ENCODE measurements at places on chromosomes 13 and 19.

- peaks cover 22% of the 10 kb centered on the region for H3K36me3 ChIP-seq
- H3K4me3 ChIP-seq: no peak overlapping the region
- DNase-seq: no peak
- H3K27ac ChIP-seq: no peak overlapping the region
Measured at GRCh38 chr13:45136741-45137504, 16.6 kb downstream of the GTF2F2 start.

GRCh38 chr19:56109226-56109625 lies 11.9 kb downstream of the ZNF787 start:
- H3K36me3 ChIP-seq: peaks cover 2% of the 10 kb centered on the region
- no peak for DNase-seq
- H3K4me1 ChIP-seq: peaks cover 55% of the 10 kb centered on the region
- no peak overlapping the region for H3K27ac ChIP-seq
- no peak overlapping the region for H3K4me3 ChIP-seq
- H3K27me3 ChIP-seq: no peaks in the 10 kb centered on the region

- no peaks in the 10 kb centered on the region for H3K27me3 ChIP-seq
- H3K36me3 ChIP-seq: peaks cover 12% of the 10 kb centered on the region
Measured at GRCh38 chr19:8311461-8312260, 3.5 kb upstream of the CD320 start.

GRCh38 chr13:57123681-57124080 lies 17.0 kb upstream of the PRR20A start:
- no peaks in the 10 kb centered on the region for H3K36me3 ChIP-seq
- no peaks in the 10 kb centered on the region for H3K27me3 ChIP-seq
- H3K27ac ChIP-seq: no peak overlapping the region
- no peaks in the 10 kb centered on the region for H3K4me1 ChIP-seq
- H3K4me3 ChIP-seq: no peak overlapping the region

GRCh38 chr13:77514336-77514726 lies 21.2 kb upstream of the SCEL start:
- H3K27me3 ChIP-seq: peaks cover 5% of the 10 kb centered on the region
- no peak overlapping the region for H3K27ac ChIP-seq
- H3K4me1 ChIP-seq: peaks cover 13% of the 10 kb centered on the region
- no peak overlapping the region for H3K4me3 ChIP-seq

GRCh38 chr13:103067751-103068555 lies 1.7 kb upstream of the SLC10A2 start:
- H3K4me1 ChIP-seq: no peaks in the 10 kb centered on the region
- no peak overlapping the region for H3K27ac ChIP-seq
- no peaks in the 10 kb centered on the region for H3K27me3 ChIP-seq
- H3K4me3 ChIP-seq: no peak overlapping the region
- no peaks in the 10 kb centered on the region for H3K36me3 ChIP-seq

DNA sequence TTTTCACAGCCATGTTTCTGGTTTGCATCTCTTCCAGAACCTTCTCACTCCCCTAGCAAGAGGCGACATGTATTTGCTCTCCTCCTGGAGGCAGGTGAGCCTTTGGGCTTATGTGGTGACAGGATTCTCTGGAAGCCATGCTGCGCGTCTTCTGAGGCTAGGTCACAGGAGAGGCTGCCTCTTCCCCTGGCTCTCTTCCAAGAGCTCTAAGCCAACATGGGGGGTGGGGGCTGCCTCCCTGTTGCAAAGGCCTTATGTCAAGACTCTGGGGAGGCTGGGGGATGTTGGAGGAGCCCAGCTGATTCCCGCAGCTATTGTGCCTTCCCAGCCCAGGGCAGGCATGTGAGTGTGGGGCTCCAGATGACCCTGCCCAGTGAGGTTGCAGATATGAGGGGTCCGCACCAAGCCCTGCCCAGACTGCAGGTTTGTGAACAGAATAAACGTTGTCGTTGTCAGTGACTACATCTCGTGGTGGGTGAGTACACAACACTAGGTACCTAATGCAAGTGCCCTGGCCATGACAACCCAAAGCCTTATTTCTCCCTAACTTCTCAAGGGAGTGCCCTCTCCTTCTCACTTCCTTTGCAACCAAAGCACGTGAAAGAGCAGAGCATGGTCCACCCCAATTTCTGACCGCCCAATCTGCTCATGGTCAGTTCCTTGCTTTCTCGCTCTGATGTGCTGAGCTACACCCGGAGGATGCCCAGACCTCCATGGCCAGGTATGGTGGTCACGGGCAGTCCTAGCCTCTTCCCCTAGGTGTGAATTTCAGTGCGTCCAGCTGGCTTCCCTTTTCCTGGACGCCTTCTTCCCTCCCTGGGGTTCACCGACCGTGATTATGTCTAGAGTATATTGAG lies 44.9 kb downstream of the TEX29 start:
- H3K27me3 ChIP-seq: peaks cover 9% of the 10 kb centered on the region
- DNase-seq: no peak
- no peak overlapping the region for H3K27ac ChIP-seq
- no peak overlapping the region for H3K4me3 ChIP-seq

GRCh38 chr19:55484593-55485438 lies at the start of gene NAT14:
TSS of gene NAT14 (plus strand) at chr19:55485188. CDS start at chr19:55485709, 521 bp downstream.
- peaks cover 17% of the 10 kb centered on the region for H3K4me1 ChIP-seq
- no peak within 1 kb of the TSS for H3K27ac ChIP-seq
- peaks cover 2% of the 10 kb centered on the region for H3K36me3 ChIP-seq
- no peaks in the 10 kb centered on the region for H3K27me3 ChIP-seq
- DNase-seq: peak; percentile 67

- peaks cover 8% of the 10 kb centered on the region for H3K27me3 ChIP-seq
- H3K4me1 ChIP-seq: no peaks in the 10 kb centered on the region
- no peak for DNase-seq
- H3K4me3 ChIP-seq: no peak overlapping the region
- no peaks in the 10 kb centered on the region for H3K36me3 ChIP-seq
Measured at GRCh38 chr19:29503140-29503758, 22.5 kb upstream of the VSTM2B start.

DNA sequence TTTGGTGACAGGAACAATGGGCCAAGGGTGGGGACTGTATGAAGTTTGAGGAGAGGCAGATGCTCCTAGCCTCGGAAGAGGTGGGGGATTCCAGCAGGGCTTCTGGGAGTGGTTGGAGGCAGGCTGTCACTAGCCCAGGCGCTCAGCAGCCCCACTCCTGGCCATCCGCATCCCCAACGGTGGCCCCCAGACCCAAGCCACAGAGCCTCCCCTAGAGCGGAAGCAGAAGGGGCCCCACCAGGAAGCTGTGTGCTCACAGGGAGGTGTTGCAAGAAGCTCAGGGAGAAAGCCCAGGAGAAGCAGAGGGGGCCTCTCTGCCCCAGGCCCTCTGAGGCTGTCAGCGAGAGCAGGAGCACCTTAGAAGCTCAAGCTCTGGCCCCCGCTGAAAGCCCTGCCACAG lies 8.3 kb downstream of the PRAM1 start:
- H3K27ac ChIP-seq: no peak overlapping the region
- peak; percentile 33 for DNase-seq
- H3K36me3 ChIP-seq: peaks cover 2% of the 10 kb centered on the region
- H3K4me3 ChIP-seq: no peak overlapping the region
- no peaks in the 10 kb centered on the region for H3K27me3 ChIP-seq
- H3K4me1 ChIP-seq: peaks cover 8% of the 10 kb centered on the region

- H3K27ac ChIP-seq: no peak overlapping the region
- H3K4me1 ChIP-seq: no peaks in the 10 kb centered on the region
- H3K27me3 ChIP-seq: no peaks in the 10 kb centered on the region
- no peaks in the 10 kb centered on the region for H3K36me3 ChIP-seq
Measured at GRCh38 chr13:37561031-37561430, 37.5 kb downstream of the POSTN start.

- H3K36me3 ChIP-seq: no peaks in the 10 kb centered on the region
- H3K4me3 ChIP-seq: no peak overlapping the region
- no peak overlapping the region for H3K27ac ChIP-seq
Measured at GRCh38 chr19:16296713-16297112, 27.9 kb upstream of the KLF2 start.

DNA sequence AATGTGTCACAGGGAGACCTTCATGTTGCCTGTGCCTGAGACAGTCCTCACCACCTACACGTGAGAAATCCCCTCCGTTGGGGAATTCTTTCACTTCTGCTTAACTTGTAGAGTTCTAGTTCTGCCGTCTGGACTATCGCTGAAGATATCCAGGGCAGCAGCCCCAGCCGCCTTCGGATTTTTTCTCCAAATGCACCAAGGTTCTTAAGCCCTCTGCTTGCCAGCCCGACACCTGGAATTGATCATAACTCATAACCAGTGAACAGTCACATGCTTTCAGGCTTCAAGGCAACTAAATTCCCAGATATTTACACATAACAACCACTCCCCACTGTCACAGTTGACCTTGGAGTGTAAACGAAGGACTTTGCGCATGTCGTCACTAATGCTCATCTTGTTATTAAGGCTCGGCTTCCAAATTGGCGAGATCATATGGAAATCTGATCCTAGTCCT lies 114.4 kb downstream of the RAB20 start:
- no peak for DNase-seq
- H3K27me3 ChIP-seq: peaks cover 27% of the 10 kb centered on the region
- H3K36me3 ChIP-seq: no peaks in the 10 kb centered on the region
- H3K4me1 ChIP-seq: no peaks in the 10 kb centered on the region

DNA sequence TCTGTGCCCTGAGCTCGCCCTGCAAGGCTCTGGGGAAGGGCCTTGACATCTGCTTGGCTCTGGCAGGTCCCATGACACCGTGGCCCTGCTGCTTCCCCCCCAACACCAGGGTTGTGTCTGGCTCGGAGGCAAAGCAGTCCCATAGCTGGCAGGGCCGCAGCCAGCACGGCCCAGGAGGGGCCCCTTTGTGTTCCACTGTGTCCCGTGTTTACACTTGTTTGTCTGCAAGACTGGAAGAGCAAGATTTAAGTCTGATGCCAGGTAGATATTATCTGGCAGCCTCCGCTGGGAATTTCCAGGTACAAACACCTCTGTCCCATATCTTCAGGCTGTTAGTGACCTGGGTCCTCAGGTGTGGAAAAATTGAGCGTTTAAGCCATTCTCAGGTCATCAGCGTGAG lies 44.3 kb downstream of the MCF2L start:
- no peaks in the 10 kb centered on the region for H3K4me1 ChIP-seq
- H3K27me3 ChIP-seq: no peaks in the 10 kb centered on the region
- no peak overlapping the region for H3K4me3 ChIP-seq
- no peak overlapping the region for H3K27ac ChIP-seq
- peaks cover 2% of the 10 kb centered on the region for H3K36me3 ChIP-seq

DNA sequence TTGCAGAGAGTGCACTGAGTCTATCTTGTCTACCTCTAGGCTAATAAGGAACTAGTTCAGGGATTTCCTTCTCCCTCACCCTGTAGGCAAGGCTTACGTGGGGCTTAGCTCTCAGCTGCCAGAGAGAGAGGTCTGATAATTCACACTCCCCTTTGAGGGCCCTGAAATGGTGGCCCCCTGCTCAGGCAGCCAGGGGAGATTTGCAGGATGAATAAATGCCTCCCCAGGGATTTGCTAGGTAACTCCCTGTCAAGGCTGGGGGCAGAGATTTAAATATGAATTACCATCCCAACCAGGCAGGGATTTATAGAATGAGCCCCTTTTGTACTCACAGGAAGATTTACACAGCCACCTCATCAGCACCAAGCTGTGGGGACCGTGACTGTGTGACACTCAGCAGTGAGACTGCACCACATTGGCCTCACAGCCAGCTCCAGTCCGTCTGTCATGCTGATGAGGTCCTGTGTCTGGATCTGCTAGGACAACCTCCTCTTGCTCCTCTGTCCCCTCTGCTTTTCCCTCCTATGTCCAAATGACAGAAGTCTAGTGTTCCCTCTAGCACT lies 73.4 kb downstream of the CBY2 start:
- H3K36me3 ChIP-seq: no peaks in the 10 kb centered on the region
- H3K27me3 ChIP-seq: no peaks in the 10 kb centered on the region
- H3K4me3 ChIP-seq: no peak overlapping the region
- no peak for DNase-seq

- DNase-seq: no peak
- H3K27ac ChIP-seq: no peak overlapping the region
- H3K4me1 ChIP-seq: no peaks in the 10 kb centered on the region
- no peak overlapping the region for H3K4me3 ChIP-seq
- H3K27me3 ChIP-seq: no peaks in the 10 kb centered on the region
Measured at GRCh38 chr13:71838842-71839241, 28.2 kb downstream of the DACH1 start.

GRCh38 chr19:6865849-6866248 lies 21.5 kb upstream of the ADGRE1 start:
- H3K27me3 ChIP-seq: no peaks in the 10 kb centered on the region
- no peak overlapping the region for H3K4me3 ChIP-seq
- DNase-seq: no peak
- peaks cover 23% of the 10 kb centered on the region for H3K4me1 ChIP-seq

DNA sequence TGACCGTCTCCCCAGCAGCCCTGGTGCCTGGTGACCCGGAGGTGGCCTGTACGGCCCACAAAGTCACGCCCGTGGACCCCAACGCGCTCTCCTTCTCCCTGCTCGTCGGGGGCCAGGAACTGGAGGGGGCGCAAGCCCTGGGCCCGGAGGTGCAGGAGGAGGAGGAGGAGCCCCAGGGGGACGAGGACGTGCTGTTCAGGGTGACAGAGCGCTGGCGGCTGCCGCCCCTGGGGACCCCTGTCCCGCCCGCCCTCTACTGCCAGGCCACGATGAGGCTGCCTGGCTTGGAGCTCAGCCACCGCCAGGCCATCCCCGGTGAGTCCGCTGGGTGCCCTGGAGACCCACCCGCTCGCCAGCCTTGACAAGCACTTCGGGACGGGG lies 2.2 kb downstream of the MADCAM1 start:
- H3K4me1 ChIP-seq: peaks cover 2% of the 10 kb centered on the region
- peaks cover 15% of the 10 kb centered on the region for H3K27me3 ChIP-seq
- DNase-seq: no peak

DNA sequence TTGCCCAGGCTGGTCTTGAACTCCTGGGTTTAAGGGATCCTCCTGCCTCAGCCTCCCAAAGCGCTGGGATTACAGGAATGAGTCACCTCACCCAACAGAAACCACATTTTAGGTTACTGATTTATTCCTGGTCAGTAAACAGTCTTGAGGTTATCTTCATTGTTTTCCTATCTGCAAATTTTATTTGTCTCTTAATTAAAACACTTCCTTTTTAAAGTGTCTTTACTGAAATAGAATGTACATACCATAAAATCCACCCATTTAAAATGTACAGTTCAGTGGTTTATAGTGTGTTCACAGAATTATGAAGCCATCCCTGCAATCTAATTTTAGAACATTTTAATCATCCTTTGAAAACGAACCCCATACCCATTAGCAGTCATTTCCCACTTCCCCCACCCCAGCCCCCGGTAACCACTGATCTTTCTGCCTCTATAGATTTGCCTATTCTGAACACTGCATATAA lies 63.0 kb downstream of the MAP4K1 start:
- H3K27ac ChIP-seq: no peak overlapping the region
- H3K27me3 ChIP-seq: no peaks in the 10 kb centered on the region
- H3K36me3 ChIP-seq: no peaks in the 10 kb centered on the region
- DNase-seq: peak; percentile 59
- no peak overlapping the region for H3K4me3 ChIP-seq

Data from activated CD4-positive, alpha-beta memory T cell treated with anti-CD3 and anti-CD28 coated beads for 36 hours (primary cell).